ENCODE measurements at places on chromosomes 3 and 15.

DNA sequence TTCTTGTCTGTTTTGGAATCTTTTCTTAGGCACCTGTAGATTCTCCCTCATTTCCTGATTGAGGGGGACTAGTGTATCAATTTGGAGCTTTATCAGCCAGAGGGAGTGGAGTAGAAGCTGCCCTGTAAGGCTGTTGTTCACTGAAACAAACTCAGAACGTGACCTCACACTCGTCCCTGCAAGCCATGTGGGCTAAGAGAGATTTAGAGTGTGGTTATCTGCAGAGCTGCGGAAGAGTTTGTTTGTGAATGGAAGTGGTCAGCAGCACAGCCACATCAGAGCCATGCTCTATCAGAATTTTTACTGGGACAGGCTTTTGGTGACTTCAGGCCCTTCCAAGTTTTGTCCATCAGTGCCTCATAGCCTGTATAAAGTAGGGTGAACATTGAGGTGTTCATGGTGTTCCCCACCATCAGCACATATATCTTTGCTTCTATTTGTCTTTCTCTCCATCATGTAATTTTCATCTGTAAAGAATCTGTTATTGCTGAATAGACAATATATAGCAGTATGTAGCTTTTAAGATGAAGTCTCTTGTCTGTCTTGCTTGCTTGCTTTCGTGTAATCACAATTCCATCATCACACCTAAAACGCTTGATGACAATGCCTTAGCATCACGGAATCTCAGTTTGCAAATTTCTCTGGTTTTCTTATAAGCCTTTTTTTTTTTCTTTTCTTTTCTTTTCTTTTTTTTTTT, 37.0 kb downstream of the LARS2 start:
- no peak for DNase-seq

DNA sequence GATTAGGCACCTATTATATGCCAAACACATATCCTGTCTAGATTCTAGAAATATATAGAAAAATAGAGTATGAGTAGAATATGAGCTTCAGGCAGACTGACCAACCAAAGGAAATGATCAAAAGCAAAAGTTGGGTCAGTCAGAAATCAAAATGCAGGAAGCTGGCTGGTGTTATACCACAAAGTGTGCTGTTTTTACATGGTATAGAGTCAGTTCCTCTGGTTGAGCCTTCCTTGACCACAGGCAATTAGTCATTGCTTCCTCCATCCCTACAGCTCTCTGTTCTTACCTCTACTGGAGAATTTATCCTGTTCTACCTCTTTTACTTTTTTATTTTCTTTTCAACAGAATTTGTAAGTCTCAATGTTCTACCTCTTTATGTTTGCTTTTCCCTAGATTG, 149.8 kb downstream of the TMCO5A start:
- DNase-seq = no peak

GRCh38 chr3:82736696-82737277, 975.3 kb upstream of the GBE1 start:
- DNase-seq = no peak

- DNase-seq = no peak
Measured at GRCh38 chr3:133821767-133822638, 16.4 kb downstream of the SRPRB start.

DNA sequence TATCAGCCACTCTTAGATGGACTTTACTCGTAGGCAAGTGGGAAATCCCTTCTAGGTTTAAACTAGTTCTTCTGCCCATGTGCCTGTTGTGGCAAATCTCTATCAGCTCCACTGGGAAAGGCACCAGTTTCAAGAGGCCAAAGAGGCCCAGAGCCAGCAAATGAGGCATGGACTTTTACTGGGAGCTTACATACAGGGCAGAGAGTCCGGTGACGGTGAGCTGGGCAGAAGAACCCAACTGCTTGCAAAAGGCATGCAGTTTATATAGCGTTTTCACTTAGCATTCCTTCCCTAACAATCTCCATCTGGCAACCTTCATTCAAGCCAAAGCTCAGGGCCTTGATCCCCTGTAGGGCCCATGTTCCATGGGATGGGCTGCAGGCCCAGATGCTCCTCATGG, 93.0 kb upstream of the C3orf80 start:
- no peak for DNase-seq

- no peak for DNase-seq
Measured at GRCh38 chr3:183868796-183869195, 15.9 kb downstream of the PARL start.

DNA sequence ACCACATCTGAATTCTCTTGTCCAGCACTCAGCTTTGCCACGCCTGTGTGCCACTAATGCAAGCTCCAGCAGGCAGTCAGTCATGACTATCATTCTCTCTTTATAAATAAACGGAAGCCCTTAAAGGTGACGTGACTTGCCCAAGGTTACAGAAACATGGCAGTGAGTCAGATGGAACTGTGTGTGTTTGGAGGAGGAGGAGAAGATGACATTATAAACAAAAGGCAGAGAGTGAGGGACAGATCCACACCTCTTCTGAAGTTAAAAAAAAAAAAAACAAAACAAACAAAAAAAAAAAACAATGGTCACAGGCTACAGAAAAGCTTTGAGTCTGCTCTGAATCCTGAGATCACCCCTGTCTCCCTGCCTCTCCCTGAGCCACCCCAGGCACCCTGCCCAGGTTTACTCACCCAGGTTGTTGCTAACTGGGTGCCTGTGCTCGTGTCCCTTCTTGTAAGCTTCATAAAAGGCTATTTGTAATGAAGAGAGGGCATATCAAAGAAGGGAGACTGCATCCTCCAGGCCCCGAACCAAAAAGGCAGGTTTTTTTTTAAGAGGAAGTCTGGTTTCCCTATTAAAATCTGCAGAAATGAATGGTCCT, 119.7 kb upstream of the PHLDB2 start:
- no peak for DNase-seq

GRCh38 chr15:90266485-90266884, 1.0 kb downstream of the NGRN start:
- DNase-seq = no peak

GRCh38 chr15:89912674-89913396, at the start of gene ARPIN:
TSS of gene ARPIN (minus strand) at chr15:89912952. CDS start at chr15:89912835, 117 bp downstream.
- no peak for DNase-seq

- DNase-seq = no peak
Measured at GRCh38 chr3:128313071-128313725, 153.5 kb downstream of the DNAJB8 start.

DNA sequence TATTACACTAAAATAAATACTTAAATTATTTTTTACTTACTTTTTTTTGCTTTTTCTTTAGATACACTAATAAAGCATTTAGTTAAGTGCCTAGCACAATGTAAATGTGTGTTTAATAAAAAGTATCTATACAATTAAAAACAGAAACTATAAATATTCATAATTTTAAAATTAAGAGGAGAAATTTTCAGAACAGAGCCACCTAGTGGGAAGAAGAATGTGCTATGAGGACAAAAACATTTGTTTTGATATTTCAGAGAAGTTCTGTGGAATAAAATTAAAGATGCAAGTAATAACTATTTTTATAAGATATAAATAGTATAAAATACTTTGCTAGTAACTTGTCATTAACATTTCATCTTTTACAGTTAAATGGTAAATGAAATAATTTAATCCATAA, 33.6 kb upstream of the PLSCR5 start:
- no peak for DNase-seq

DNA sequence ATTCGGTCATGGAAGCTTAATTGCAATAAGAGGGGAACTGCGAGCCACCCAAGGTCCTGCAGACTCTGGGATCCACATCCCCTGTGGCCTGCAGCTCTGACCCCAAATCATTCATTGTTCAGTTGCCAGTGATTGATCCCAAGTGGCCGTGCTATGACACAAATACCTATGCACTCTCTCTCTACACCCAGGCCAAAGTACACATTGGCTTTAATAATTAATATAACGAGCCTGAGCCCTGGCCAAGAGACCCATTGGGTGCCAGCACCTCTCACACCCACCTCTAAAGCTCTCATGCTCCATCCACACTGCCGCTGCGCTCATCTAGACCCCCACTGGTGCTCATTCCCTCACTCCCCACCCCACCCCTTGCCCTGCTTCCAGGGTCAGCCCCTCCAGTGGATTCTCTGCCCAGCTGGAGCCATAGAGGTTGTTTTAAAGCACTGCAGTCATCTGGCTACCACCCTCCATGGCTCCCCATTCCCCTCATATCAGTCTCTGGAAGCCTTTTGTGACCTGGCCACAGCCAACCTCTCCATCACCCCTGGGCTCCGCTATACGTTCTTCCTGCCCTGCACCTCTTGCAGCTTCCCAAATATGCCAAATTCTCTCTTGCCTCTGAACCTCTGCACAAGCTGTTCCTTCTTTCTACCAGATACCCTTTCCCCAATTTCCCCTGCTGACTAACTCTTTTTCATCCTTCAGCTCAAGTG, 37.7 kb upstream of the SLC6A6 start:
- DNase-seq = no peak

- no peak for DNase-seq
Measured at GRCh38 chr15:50880651-50881114, 27.8 kb upstream of the AP4E1 start.

- no peak for DNase-seq
Measured at GRCh38 chr3:69008980-69009379, 4.5 kb downstream of the EOGT start.

- DNase-seq = no peak
Measured at GRCh38 chr3:81650187-81650586, 111.3 kb downstream of the GBE1 start.

- no peak for DNase-seq
Measured at GRCh38 chr3:189267981-189268613, 96.3 kb downstream of the TPRG1 start.

DNA sequence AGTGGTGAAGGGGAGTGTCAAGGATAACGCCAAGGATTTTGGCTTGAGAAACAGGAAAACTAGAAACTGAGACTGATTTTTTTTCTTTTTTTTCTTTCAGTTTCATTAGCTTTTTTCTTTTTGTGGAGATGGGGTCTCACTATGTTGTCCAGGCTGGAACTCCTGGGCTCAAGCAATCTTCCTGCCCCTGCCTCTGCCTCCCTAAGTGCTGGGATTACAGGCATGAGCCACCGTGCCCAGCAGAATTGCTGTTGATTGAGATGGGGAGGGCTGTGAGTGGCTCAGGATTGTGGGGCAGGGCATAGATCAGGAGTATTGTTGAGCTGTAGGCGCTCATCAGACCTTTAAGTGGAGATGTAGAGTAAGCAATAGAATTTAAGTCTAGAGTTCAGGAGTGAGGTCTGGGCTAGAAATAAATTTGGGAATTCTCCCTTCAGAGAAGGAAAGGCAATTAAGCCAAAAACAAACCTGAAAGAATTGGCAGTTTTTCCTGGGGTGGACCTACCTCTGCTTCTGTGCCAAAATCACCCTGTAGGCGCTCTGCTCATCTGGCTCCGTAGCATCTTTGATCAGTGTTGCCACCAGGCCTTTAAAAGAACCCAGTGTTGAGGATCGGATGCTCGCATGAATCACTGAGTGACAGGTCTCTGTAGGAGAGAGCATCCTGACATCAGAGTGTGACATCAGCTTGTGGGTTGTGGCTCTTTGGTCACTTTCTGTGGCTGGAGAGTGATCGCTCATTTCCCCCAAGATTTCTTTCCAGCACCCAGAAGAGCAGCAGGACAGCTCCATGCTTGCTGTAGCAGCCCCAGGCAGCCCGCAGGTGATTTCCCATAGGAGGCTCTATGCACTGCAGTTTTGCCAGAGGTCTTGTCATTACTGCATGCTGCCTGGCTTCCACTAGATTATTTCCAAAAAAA, 15.8 kb downstream of the ABHD17C start:
- DNase-seq = no peak

- no peak for DNase-seq
Measured at GRCh38 chr3:63896332-63897030, 15.7 kb downstream of the SCAANT1 start.

DNA sequence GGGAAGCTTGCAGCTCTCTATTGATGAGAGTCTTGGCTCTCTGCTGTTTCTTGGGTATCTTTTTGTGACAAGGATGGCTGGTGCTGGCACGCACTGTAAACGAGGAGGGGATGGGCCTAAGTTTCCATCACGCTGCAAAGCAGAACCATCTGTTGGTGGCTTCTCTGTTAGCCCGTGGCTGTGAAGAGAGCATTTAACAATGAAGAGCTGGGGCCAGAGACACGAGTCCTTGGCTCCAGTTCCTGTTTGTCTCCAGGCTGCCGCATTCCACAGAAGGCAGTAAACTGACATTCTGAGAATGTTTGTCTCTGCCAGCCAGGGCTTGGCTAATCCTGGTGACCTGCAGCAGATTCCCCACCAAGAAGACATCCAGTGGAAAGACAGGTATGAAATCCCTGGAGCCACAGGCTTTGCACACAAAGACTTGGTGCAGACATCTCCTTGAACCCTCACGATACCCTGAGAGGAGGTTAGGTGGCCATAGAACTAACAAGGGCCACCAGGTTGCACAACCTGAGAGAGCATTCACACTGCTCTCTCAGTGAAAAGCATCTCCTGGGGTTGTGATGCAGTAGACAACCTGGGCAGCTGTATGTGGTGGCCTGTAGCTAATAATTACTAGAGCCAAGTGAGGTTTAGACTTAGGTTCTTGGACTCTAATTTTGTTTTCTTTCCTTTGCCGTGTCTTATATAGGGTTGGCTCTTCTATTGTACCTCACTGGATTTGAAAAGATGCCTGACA, 130.9 kb downstream of the ASB7 start:
- DNase-seq = no peak

DNA sequence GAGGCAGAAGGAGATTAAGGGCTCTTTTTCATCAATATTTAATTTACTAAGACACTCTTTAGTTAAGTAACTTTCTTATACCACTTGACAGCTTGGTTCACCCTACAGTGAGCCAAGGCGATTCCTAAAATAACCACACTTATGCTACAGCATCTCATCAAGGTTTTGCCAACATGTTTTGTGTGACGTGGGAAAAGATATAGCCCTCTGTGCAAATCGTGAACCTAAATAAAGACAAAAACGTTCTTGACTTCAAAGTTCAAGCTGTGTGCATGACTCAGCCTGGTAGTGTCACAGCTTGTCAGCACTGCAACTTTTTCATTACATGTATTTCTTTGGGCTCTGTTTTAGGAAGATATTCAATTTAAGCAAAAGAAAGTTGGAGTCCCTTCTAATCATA, 297.0 kb upstream of the EPHA3 start:
- no peak for DNase-seq

GRCh38 chr3:14467814-14468620, 65.6 kb downstream of the SLC6A6 start:
- no peak for DNase-seq

DNA sequence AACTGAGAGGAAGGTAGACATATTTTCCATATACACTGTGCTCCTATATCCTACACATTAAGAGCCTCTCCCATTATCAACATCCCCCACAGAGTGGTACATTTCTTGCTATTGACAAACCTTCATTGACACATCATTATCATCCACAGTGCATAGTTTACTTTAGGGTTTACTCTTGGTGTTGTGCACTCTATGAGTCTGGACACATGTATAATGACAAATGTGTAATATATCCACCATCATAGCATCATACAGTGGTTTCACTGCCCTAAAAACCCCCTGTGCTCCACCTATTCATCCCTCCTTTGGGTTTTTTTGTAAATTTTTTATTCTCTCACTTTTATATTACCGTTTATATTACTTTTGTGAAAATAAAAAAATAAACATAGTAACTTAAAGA, 22.2 kb upstream of the CLDN18 start:
- no peak for DNase-seq

- no peak for DNase-seq
Measured at GRCh38 chr3:148884261-148884660, 19.2 kb downstream of the CPA3 start.

- no peak for DNase-seq
Measured at GRCh38 chr3:1616744-1617143, 481.9 kb upstream of the CNTN4 start.

- no peak for DNase-seq
Measured at GRCh38 chr15:90143166-90143655, 40.9 kb upstream of the IDH2 start.

GRCh38 chr15:62783303-62783957, 259.1 kb upstream of the TPM1 start:
- DNase-seq = no peak

GRCh38 chr3:127157171-127157828, 35.6 kb upstream of the PRR23E start:
- DNase-seq = peak; percentile 92

All from NCI-H2081 treated with DMSO at 0.1 percent for 48 hours (cell line).